ENCODE measurements at places on chromosomes 7 and 10.

- DNase-seq = no peak
Measured at GRCh38 chr10:21694631-21695030, 160.6 kb downstream of the MLLT10 start.

DNA sequence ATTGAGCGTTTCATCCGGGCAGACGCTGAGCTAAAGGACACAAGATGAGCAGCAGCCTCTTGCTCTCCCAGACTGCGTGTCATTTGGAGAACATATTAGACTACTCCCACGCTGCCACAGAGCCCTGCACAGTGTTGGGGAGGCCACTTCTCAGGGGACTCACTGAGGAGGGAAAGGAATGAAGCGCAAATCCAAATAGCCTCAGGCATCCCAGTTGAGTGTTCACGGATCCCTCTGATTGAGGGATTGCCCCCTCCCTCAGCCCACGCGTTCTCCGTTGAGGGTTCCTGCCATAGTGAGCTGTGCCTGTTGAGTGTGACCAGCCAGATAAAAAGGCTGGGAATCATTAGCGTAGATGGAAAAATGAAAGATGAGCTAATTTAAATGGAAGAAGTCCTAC, 563.4 kb downstream of the ACTR3B start:
- DNase-seq = no peak

GRCh38 chr10:49365675-49366415, 30.0 kb downstream of the DRGX start:
- DNase-seq = no peak

- DNase-seq = no peak
Measured at GRCh38 chr7:73330772-73331171, 2.8 kb downstream of the FKBP6 start.

GRCh38 chr10:26779176-26779860, 81.4 kb downstream of the ABI1 start:
- DNase-seq = no peak

- no peak for DNase-seq
Measured at GRCh38 chr7:37510043-37510634, 61.5 kb upstream of the ELMO1 start.

DNA sequence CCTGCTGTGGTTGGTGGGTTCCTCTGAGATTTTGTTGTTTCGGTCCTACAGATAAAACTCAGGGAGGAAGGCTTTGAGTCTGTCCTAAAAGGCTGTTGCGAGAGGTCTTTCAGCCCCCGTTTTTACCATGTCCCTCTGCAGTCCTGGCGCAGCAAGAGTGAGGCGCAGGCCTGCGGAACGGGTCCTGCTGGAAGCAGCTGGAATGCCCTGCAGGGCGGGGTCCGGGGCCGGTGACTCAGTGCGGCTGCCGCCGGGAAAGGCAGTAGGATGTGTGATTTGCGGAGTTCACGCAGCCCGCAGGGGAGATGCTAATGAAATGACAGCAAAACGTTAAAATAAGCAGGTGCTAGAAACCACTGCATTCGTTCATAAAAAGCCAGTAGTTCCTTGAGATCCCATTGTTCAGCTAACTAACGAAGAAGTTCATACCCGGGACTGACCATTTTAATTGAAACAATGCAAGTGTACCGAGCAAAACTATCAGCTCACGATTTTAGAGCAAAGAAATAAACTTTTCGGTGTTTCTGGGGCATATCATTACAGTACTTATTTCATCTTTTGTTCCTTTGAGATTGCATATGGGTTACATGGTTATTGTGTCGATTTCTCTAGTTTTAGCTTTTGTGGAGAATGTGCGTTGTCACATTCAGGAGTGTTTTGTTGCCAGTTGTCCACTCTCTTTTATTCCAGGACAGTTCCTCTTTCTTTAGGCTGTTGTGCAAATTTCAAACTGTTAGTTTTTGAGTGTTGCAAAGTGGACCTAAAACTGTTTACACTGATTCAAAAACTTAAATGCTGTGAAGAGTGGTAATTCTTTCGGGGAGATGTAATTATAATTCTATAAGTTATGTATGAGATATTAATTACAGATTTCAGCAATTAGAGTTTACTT, 783 bp downstream of the ANLN start:
- no peak for DNase-seq

- no peak for DNase-seq
Measured at GRCh38 chr7:127807829-127808228, 155.8 kb downstream of the SND1 start.

DNA sequence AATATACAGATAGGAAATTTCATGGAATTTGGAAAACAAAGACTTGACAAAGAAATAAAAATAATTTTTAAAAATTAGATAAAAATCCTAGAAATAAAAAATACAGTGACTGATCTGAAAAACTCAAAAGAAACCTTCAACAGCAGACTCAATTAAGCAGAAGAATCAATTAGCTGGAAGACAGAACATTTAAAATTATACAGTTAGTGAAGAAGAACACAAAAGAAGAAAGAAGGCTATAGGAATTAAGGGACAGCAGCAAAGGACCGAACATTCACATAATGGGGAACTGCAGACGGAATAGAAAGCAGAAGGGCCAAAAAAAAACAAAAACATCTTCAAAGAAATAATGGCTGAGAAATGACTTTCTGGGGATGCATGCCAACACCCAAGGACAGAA, 314.5 kb downstream of the CRPPA start:
- DNase-seq = no peak

- no peak for DNase-seq
Measured at GRCh38 chr7:106179256-106179655, 67.1 kb upstream of the SYPL1 start.

DNA sequence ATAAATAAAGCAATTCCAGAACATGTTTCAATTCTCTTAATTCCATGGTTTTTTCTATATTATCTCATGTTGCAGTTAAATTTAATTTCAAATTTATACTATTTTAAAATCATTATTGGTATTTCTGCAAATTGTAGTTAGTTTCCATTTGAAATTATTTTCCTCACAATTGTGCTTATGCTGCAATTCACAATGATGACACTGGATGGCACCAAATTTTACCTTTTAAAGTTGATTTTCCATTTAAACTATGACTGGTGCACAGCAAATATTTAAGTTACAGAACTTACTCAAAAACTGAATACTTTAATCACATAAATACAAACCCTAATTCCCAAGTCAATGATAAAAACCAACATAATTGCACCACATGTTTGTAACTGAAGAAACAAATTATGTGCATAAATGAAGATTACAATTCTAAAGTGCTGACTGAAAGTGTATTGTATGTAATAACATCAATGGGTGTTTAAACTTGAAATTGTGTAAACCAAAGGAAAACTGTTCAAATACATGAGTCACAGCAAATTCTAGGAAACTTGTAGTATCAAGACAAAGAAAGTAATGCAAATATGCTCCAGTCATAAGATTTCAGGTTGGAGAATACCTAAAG, 75.3 kb upstream of the AASS start:
- no peak for DNase-seq

GRCh38 chr7:40749877-40750276, 615.1 kb downstream of the SUGCT start:
- no peak for DNase-seq

- no peak for DNase-seq
Measured at GRCh38 chr10:101625821-101626412, 37.8 kb downstream of the DPCD start.

GRCh38 chr10:28587970-28588290, 55.0 kb downstream of the WAC start:
- no peak for DNase-seq

DNA sequence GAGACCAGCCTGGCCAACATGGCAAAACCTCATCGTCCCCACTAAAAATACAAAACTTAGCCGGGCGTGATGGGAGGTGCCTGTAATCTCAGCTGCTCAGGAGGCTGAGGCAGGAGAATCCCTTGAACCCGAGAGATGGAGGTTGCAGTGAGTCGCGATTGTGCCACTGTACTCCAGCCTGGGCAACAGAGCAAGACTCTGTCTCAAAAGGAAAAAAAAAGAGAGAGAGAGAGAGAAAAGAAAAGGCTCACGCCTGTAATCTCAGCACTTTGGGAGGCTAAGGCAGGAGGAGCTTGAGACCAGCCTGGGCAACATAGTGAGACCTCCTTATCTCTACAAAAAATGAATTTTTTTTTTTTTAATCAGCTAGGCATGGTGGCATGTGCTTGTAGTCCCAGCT, 157.6 kb downstream of the CUX1 start:
- DNase-seq = no peak

DNA sequence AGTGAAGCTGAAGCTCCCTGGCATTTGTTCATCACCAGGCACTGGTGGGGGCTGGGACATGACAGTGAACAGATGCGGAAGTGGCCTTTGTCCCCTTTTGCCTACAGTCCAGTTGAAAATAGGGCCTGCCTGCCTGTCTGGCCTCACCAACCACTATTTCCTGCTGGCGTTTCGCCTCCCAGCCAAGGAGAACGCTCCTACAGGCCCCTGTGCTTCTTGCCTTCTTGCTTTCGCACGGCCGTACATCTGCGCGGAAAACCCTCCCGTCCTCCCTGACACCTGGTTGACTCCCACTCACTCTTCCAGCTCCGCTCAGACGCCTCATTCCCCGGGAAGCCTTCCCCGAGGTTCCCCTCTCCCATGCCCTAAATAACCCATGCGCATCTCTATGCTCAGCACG, 317.3 kb downstream of the PRPF18 start:
- DNase-seq = no peak

DNA sequence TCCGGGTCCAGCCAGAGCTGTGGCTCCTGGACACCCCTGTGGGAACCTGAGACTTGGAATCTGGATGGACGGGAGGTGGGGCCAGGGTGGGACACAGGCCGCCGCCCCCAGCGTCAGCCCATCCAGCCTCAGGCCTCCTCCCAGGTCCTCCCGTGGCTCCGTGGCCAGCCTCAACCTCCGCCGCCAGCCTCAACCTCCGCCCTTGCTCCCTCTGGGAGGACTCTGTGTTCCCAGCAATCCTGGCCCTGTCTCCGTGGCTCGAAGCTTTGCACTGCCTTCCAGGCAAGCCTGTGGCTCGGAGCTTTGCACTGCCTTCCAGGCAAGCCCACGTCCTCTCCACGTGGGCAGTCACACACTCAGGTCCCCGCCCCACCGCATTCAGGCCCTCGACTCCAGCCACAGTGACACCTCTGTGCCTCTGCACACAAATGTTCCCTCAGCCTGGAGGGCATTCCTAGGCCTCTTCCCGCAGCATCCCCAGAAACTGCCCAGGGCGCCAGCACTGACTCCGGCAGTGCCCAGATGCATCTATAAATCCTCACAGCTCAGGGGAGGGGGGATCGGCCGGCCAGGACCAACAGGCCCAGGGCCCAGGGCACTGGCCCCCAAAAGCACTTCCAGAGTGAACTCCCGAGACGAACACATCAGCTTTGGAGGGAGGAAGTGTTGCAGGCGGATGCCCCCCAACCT, 44.7 kb upstream of the PDGFA start:
- no peak for DNase-seq

DNA sequence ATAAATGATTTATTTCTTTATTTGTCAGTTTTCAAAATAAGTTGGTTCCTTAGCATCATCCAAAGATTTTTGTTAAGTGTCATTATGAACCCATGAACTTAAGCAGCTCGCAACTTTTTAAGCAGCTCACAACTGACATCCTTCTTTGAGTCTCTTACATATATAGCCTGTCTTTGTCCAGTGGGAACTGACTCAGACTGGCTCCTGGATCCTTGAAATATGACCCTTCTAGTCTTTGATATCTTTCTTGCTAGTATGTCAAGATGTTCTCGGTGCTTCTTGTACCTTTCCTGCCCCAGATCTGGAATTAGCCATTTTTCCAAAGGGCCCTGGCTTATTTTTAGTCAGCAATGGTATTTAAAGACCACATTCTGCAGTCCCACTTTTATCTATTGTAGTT, 53.9 kb upstream of the ARID5B start:
- no peak for DNase-seq

DNA sequence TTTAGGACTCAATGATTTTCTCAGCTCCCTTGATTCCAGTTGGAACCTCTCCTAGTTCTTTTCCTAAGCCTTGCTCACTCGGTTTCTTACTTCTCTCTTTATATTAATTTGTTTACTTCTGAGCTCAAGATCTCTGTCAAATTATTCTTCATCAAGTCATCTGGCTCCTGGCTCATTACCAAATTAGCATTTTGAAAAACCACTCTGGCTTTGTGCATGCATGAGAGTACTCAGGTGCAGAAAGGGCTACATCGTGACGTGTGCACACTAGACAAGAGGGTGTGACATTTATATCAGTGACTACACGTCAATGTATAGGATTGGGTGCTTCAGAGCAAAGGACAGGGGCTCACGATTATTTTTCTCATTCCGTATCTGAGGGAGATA, 645.7 kb upstream of the DPP6 start:
- DNase-seq = no peak

DNA sequence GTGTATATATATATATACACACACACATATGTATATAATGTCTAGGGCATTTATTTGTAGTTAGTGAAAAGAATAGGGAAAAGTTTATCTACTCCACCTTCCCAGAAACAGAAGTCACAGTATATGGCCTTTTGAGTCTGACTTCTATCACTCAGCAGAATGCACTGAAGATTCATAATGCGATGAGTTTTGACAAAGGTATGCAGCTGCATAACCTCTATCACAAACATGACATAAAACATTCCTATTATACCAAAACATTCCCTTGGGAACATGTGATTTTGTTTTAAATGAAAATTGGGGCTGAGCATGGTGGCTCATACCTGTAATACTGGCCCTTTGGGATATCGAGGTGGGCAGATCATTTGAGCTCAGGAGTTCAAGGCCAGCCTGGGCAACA, 137.3 kb upstream of the EEPD1 start:
- DNase-seq = no peak

- no peak for DNase-seq
Measured at GRCh38 chr7:150430465-150431085, 19.9 kb upstream of the GIMAP8 start.

DNA sequence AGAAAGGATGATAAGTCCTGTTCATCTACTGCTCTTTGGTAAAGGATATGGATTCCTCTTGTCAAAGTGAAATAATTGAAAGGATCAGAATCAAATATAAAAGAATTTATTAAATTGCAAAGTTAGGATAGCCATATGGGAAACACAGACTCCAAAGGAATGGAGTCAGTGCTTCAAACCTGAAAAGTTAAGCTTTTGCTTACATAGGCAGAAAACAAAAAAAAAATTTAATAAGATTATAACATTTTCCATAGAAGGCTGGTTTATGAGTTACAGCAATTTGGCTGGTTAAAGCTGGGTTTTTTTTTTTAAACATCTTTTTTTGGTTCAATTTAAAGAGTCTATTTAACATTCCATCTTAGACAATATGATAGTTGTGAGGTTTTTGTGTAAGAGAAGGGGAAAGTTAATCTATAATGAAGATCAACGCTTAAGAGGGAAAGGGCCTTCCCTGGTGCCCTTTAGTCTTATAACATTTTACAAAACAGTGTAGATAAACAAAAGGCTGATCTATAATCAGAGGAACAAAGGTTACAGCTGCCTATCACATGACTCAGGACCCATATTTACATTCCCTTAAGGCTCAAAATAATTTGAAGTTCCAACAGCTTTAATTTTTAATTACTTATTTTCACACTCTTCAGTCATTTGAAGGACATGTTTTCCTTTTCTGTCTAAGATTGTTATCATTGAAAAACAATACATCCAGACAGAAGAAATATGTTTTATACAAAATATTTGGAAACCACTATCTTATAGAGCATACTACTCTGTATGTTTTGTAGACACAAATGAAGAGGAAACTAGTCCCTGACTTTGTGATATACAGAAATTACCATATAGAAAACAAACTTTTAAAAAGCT, 234.3 kb upstream of the MBL2 start:
- no peak for DNase-seq

Data from cortex of kidney (tissue), 1 donor.